ENCODE measurements at places on chromosomes 7 and 10.
A peak's percentile ranks its signal among the peaks of the same experiment; 100 is the strongest.

DNA sequence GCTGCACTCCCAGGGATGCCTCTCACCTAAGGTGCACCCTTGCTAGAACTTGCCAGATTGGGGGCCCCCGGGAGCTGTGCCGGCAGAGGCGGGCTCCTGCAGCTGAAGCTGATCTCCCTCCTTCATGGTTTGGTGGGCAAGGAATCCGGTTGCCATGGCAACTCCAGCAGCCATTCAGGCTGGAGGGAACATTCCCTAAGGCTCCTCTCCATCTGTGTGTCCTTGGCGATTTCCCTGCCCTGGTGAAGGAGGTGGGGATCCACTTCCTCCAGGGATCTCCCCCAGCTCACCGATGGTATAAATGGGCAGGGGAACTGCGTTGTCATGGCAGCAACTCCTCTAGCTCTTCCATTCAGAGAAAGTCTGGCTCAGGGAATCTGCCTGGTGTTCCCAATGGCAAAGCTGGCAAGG lies 49.6 kb upstream of the GPR158 start:
- DNase-seq: peak; percentile 80

DNA sequence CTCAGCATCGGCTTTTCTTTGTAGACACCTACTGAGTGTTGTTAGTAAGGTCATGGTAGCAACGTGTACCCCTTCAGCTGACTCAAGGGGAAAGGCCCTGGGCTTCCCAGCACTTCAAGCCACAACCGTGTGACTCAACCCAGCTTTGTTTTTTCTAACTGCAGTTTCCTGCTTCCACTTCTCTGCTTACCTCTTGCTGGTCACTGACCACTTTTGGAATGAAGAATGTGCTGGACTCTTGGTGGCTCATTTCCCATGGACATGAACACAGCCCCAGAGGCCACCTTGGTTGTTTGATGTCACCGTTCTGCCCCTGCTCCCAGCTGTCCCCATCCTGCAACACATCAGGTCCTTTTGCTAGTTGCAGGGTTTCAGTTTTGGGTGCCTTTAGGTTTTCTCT lies 69.5 kb upstream of the ZNF438 start:
- no peak for DNase-seq

GRCh38 chr7:1927937-1928644 lies 258.0 kb downstream of the ELFN1 start:
- DNase-seq: no peak

GRCh38 chr10:71766717-71767419 lies 6.5 kb downstream of the VSIR start:
- DNase-seq: no peak

GRCh38 chr7:122762071-122762470 lies 59.3 kb upstream of the RNF148 start:
- no peak for DNase-seq

DNA sequence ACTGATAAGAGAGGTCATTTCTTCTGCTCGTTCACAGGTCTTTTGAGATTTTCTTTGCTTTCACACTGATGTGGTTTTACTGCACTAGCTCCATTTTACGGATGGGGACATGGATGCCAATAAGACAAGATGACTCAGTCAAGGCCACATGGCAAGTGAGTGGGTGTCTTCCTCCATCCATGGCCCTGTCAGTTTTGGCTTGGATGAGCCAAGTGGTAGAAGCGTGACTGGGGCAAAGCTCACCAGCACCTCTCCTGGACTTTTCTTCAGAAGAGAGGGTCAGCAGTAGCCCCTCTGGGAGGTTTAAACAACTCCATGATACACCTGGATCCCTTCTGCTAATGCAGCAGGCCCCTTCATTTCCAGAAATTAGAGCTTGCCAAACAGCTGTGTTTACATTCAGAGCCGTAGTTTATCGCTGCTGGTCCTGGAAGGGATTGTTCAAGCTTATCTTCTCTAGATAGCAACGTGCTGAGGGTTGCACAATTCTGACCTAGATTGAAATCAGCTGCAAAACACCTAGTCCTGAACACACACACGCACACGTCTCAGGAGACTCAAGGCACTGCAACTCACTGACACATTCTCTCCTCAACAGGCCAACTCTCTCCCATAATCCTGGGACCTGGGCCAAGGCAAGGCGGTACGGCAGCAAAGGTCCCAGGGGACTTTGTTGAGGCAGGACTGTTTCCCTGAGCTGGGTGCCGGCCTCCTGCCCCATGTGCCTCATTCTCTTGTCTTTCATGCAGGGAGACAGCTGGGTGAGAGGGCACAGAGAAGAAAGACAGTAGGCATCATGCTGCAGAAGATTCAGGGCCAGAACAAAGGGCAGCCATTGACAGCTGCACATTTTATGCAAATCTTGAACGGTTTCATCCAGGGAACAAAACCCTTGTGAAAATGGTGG lies 14.2 kb upstream of the PDCD4 start:
- no peak for DNase-seq

GRCh38 chr7:89798599-89798996 lies 355.7 kb upstream of the STEAP1 start:
- DNase-seq: no peak

- DNase-seq: no peak
Observed at GRCh38 chr10:132973903-132974241, 31.5 kb upstream of the CFAP46 start.

- no peak for DNase-seq
Observed at GRCh38 chr7:8208816-8209215, 53.2 kb downstream of the ICA1 start.

DNA sequence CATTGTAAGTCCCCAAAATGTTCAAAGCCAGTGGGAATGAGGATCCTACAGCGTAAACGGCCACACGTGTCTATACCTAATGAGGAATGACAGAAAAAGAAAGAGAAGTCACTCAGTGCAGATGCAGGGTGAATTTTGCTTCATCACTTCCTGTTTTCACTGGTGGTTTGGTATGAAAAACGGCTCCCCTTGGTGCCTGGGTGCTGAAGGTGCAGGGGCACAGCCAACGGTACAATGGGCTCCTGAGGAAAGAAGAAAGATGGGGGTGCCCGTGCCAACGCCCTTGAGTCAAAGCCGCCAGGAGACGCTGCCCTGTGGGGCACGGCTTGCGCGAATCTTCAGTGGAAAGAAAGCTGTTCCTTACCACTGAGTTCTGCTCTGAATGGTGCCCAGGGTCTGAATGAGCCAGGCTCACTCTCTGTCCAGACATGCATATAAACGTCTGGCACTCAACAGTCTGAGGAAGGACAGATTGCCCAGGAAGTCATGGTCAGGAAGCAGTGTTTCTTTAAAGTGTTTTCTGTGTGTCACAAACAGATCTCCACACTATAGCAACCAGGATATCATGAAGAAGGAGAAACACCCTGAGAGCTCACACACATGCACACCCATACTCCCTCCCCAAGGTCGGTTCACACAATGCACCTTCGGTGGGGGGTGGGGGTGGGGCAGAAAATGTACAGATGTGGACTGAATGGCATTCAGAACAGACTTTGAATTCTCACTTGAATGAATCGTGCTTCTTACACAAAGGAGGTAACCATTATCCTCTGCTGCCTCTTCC lies 105.8 kb downstream of the ELMO1 start:
- no peak for DNase-seq

DNA sequence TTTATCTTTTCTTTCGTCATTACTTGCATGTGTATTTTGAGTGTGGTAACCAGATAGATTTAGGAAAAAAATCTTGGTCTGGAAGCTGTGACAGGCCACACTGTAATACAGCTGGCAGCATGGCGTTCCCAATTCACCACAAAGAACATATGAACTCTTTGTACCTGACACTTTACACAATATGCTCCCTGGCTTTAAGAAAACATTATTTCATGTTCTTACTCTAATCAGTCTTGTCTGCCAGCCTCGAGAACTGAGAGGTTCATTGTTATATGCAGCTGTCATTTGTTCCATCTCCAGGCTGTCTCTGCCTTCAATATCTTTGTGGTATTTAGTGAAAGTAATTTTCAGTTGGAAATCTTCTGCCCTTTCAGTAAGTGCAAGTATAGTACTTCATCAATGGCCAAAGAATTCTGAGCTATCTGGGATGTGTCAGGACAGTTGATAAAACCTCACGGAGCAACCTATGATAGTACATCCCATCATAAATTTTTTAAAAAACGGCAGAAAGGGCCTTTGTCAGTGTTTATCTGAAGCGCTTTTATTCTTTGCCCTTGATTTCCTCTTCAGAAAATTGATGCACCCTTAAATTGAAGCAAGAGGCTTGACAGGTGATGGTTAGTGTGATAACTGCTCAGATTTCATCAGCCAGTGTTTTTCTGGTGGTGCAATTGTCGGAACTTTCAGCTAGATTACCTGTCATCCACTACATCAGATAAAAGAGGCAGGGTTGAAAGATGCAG lies 146.3 kb upstream of the SP8 start:
- DNase-seq: no peak

DNA sequence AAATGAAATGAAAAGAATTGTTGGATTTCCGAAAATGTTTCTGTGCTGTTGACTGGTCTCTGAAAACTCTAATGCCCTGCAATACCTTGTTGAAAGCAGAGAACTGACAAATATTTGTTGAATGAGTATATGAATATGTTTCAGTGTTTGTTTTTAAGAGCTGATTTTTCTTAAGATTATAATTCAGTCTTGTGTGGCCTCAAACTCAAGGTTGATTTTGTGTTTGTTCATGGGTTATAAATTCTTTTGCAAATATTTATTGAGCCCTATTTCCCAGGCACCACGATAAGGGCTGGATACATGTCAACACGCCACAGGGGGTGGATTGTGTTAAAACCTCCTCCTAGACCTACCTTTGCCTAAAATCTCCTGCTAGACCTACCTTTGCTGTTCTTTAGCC lies 203.9 kb upstream of the PLPP4 start:
- no peak for DNase-seq

DNA sequence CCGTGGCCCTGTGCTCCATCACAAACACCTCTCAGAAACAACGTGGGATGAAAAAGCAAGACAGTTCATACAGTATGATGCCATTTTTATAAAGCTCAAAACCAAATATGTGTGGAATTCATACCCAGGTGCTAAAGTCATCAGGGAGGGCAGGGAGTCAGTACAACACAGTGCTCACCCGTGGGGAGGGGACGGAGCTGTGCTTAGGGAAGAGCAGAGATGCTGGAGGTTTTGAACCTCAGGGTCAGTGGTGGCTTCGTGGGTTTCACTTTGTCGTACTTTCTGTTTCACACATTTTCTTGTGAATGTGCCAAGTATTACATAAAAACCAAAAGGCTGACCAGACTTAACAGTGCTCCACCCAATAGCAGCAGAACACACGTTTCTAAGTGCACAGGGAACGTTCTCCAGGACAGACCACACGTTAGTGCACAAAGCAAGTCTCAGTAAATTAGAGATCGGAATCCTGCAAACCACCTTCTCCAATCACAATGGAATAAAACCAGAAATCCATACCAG lies 21.2 kb downstream of the ZMIZ2 start:
- no peak for DNase-seq

- DNase-seq: no peak
Observed at GRCh38 chr7:2802504-2803341, 41.4 kb downstream of the GNA12 start.

DNA sequence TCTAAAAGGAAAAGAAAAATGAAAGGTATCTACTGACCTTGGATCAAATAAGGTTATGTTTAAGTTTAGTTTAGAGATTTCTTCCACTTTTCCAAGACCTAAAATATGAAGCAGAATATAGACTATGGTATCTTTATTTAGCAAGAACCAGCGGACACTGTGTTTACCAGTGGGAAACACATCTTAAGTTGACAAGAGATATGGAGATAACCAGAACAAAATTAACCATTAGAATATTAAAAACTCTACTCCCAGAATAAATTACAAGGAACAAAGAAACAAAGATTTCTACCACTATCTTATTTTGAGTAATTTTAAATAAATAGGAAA lies 86.9 kb downstream of the IMMP2L start:
- no peak for DNase-seq

- DNase-seq: no peak
Observed at GRCh38 chr7:133941496-133941895, 185.6 kb upstream of the LRGUK start.

DNA sequence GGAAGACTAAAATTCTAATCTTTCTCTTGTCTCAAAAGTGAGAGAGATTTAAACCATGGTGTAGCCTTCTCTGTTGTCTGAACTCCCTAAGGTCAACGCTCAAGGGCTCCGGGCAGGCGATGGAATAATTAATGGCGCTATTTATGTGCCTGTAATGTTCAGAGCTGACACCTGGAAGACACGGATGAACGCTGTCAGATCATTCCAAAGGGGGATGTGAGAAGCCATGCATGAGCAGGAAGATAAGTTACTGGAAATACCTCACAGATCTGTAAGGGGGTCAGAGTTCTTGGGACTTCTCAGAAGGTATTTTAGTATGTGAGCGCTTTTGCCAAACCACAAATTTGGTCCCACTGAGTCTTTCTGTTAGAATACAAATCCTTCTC lies 73.3 kb upstream of the MTPN start:
- DNase-seq: peak; percentile 25

GRCh38 chr10:46287846-46288477 lies 1.2 kb downstream of the ANTXRL start:
- no peak for DNase-seq

DNA sequence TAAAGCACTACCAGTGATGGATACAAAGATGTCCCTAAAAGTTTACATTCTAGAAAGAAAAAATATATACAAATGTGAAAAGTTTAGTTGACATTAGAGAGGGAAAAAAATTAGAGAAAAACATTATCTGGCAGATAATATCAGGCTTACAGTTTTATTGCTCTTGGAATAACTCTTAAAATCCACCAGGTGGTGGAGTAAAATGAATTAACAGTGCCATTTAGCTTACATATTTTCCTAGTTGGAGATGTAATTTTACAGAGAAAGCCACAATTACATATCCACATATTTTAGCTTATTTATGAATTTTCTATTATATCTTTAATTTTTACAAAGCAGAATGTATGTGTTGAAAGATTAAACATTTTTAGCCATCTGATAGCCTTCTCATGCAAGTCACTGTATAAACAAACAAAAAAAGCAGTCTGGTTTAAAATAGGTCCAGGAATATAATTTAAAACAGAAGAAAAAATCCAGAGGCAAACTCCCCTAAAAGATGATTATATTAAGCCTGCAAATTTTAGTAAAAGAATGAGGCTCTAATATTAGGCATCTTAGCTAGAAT lies 6.5 kb downstream of the CABCOCO1 start:
- no peak for DNase-seq

DNA sequence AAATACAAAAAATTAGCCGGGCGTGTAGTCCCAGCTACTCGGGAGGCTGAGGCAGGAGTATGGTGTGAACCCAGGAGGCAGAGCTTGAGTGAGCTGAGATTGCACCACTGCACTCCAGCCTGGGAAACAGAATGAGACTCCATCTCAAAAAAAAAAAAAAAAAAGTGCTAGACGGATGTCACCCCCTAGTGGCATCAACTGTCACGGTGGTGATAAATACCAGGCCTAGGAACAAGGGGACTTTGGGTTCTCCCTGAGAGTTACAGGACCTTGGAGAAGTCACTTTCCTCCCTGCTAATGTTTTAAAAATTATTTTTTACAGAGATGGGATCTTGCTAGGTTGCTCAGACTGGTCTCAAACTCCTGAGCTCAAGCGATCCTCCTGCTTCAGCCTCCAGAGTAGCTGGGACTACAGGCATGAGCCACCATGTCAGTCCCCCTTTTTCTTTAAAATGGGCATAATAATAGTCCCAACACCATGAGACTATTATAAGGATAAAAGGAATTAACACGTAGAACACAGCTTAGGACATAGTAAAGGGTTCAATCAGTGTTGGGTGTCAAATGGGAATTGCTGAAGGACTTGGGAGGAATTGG lies 2.6 kb upstream of the TMEM130 start:
- no peak for DNase-seq

GRCh38 chr7:33185786-33186185 lies 56.4 kb downstream of the BBS9 start:
- peak; percentile 14 for DNase-seq

- DNase-seq: no peak
Observed at GRCh38 chr7:131595699-131596098, 39.3 kb upstream of the PODXL start.

GRCh38 chr7:89989454-89989853 lies 164.8 kb upstream of the STEAP1 start:
- DNase-seq: no peak

Measured in nephron progenitor cell (in vitro differentiated cells).